ENCODE measurements at places on chromosomes 2 and 18.

GRCh38 chr18:72174972-72175649 is 369.0 kb downstream of the CBLN2 start:
- no peaks in the 10 kb centered on the region for H3K36me3 ChIP-seq
- no peak overlapping the region for H3K27ac ChIP-seq
- no peak overlapping the region for H3K4me3 ChIP-seq
- no peak for DNase-seq
- H3K27me3 ChIP-seq = no peaks in the 10 kb centered on the region

DNA sequence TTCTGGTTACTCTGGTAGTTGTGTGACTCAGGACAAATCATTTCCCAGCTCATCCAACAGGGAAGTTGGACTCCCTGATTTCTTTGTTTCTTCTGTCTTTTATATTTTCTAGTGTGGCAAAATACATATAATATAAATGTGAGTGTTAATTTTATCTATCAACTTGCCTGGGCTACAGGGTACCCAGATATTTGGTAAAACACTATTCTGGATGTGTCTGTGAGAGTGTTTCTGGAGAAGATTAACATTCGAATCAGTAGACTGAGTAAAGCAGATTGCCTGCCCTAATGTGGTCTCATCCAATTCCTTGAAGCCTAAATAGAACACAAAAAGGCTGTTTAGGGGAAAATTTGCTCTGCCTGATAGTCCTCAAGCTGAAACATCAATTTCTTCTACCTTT is 122.9 kb upstream of the STPG4 start:
- peaks cover 15% of the 10 kb centered on the region for H3K4me1 ChIP-seq
- H3K27me3 ChIP-seq = no peaks in the 10 kb centered on the region
- H3K4me3 ChIP-seq = no peak overlapping the region
- no peaks in the 10 kb centered on the region for H3K36me3 ChIP-seq

- no peaks in the 10 kb centered on the region for H3K4me1 ChIP-seq
- no peak overlapping the region for H3K27ac ChIP-seq
- DNase-seq = no peak
- no peaks in the 10 kb centered on the region for H3K27me3 ChIP-seq
Measured at GRCh38 chr2:101133492-101134100, 17.6 kb downstream of the TBC1D8 start.

DNA sequence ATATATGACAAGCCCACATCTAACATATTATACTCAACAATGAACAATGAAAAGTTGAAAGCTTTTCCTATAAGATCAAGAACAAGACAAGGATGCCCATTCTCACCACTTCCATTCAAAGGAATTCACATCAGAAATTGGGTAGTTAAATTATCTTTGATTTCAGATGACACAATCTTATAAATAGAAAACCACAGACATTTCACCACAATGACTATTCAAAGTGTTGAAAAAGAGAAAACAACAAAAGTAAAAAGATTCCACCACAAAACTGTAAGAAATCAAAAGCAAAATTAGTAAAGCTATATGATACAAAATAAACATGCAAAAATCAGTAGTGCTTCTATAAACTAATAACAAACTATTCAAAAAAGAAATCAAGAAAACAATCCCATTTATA is 279.7 kb upstream of the MYT1L start:
- H3K4me3 ChIP-seq = no peak overlapping the region
- H3K36me3 ChIP-seq = no peaks in the 10 kb centered on the region
- no peak overlapping the region for H3K27ac ChIP-seq
- no peaks in the 10 kb centered on the region for H3K4me1 ChIP-seq
- DNase-seq = no peak
- no peaks in the 10 kb centered on the region for H3K27me3 ChIP-seq

DNA sequence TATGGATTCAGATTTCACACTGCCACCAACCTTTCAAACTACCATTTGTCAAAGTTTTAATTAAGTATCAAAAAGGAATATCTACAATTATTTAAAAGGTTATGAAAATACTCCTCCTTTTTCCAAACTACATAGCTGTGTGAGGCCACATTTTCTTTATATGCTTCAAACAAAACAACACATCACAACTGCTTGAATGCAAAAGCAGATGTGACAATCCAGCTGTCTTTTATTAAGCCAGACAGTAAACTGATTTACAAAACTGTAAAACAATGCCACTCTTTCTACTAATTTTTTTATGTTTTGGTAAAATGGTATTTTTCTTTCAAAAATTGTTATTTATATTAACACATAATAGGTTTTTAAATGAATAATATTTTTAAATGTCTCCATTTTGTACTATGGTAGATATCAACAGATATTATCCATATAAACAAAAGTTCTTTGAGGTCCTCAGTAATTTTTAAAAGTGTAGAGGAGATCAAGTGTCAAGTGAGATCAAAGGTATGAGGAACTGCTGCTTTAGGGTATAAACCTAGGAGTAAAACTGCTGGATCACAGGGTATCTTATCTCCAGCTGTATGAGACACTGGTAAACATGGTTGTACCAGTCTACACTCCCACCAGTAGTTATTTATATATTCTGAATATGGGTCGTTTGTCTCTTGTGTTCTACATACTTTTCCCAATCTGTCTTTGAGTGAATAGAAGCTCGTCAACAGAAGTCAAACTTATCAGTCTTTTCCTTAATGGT is 68.8 kb upstream of the SERTAD2 start:
- no peak overlapping the region for H3K4me3 ChIP-seq
- no peak overlapping the region for H3K27ac ChIP-seq
- no peaks in the 10 kb centered on the region for H3K27me3 ChIP-seq
- no peak for DNase-seq
- H3K36me3 ChIP-seq = no peaks in the 10 kb centered on the region
